ENCODE measurements at places on chromosomes 6 and 20. TPM values are rescaled to one million over a fixed set of nuclear protein-coding genes. Genes with fewer than 3 reads are reported as not detected.

GRCh38 chr20:23627501-23627900, 10.3 kb downstream of the CST3 start:
- no peak for DNase-seq

DNA sequence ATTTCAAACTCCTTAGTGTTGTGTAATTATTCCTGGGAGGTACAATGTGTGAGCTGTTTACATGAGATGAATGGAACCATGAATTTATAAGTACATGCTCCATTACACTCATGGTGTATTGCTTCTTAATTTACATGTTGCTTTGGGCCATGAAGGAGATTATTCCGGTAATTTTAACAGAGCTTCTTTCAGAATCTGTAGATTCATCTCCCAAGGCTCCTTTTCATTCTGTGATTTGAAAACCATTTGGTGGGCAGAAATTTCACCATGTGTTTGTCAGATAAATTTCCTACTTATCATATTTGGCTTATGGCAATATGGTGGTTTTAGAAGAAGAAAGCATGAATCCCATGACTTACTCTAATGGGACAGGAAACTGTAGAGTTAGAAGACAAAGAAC, 421.6 kb upstream of the EYS start:
- DNase-seq = no peak

- no peak for DNase-seq
Observed at GRCh38 chr6:127463056-127463455, 3.9 kb upstream of the KIAA0408 start.

DNA sequence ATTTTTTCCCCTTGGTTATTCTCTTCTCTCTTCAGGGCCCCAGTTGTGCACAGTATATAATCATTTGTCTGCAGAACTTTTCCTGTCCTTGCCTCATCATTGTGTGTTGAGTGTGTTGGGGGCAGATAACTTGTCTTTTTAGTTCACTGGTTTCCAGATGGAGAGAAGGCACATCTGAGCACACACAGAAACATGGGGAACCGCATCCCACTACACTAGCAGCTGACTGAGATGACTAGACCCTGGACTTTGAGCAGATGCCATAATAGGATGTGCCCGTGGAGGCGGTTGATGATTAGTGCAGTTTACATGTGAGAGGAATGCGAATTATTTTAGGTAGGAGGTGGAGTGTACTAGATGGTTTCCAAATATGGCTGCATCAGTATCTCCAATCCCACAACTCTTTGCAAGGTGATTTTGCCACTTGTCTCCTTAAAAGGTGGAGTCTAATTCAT, 26.5 kb upstream of the SH3BGRL2 start:
- no peak for DNase-seq

DNA sequence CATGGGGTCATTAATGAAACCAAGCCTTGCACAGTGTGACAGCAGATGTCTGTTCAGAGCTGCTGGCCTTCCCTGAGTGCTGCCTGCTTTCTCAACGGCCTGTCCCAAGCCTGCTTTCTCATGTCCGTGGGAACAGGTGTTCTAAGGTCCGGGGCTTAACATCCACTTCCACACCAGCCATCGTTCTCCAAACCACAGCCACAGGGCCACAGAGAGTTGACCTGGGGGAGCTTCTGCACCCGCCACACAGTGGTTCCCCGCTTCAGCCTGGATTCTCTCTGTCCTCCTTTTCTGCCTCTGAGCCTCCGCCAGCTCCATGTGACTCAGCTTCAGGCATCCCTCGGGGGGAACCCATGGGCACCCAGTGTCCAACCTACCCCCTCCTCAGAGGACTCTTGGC, 26.9 kb upstream of the PPP1R3G start:
- no peak for DNase-seq

DNA sequence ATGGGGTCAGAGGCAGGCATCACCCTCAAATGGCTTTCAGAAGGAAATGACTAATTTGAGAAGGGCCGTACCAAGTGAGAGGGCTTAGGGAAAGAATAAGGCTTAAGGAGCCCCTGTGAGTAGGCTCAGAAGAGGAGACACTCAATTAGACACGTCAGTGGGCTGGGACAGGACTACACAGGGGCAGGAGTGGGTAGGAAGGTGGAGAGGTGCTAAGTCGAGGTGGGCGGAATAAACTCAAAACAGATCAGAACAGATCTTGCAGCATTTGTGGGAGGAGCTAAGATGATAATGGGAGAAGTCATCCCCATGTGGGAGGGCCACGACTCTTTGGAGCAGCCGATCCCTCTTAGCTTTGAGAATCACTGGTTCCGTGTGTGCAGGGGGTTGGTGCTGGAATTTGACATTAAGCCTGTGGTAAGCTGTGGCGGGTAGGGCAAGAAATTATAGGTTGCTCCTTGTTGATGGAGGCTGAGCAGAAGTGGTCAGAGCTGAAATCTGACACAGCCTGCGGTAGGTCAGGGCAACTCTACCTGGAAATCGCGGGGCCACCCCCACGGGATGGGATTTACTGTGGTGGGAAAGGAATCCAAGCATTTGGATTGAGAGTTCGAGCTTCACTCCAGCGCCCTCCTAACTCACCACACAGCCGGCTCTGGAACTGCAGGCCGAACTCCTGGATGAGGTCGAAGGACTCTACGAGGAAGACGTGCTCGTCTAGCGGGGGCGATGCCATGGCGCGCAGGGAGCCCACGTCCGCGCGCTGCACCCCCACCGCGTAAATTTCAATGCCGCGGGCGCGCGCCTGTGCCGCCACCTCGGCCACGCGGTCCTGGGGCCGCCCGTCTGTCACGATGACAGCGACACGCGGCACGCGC, 2.8 kb upstream of the RBPJL start:
- DNase-seq = no peak

DNA sequence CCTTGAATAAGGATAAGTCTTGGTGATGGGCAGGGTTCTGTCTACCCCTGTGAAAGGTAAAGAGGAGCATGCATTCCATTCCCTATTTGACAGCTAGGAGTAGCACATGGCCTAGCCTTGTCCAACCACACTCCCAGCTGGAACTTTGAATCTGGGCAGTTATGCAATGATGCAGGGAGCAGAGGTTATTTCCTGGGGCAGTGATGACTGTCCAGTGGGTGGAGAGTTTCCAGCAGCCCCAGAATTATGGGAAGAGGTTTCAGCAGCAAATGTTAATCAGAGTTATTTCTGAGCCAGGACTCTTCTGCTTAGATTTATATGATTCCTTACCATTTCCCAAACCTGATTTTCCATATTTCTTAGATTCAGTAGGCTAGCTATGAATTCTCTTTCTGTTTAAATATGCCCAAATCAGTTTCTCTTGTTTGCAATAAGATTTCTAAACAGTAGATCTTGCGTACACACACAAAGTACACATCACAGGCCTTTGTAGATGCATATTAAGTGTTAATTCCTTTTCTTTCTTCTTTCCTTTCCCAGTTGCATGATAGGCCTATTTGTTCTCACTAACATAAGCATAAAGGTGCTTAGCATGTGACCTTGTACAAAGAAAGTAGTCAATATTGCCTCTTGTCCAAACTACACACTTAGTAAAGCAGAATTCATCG, 17.3 kb upstream of the TXLNB start:
- DNase-seq = no peak

- DNase-seq = no peak
Observed at GRCh38 chr6:17808609-17809008, 101.9 kb upstream of the NUP153 start.

- no peak for DNase-seq
Observed at GRCh38 chr6:43496370-43497128, 13.6 kb downstream of the LRRC73 start.

Gene SLC35D3
- total RNA-seq = not detected

Gene PSORS1C2
- not detected for total RNA-seq
